ENCODE measurements at places on chromosomes 1 and 21. TPM values are rescaled to one million over a fixed set of nuclear protein-coding genes. Genes with fewer than 3 reads are reported as not detected.

The NHLH1 gene
- total RNA-seq, result 0.46 TPM

- no peaks in the 10 kb centered on the region for H3K27me3 ChIP-seq
- no peak for DNase-seq
- H3K27ac ChIP-seq, result no peak overlapping the region
- peaks cover 12% of the 10 kb centered on the region for H3K4me1 ChIP-seq
- H3K36me3 ChIP-seq, result no peaks in the 10 kb centered on the region
- no peak overlapping the region for H3K4me3 ChIP-seq
Observed at GRCh38 chr1:201628490-201628889, 89.6 kb downstream of the NAV1 start.

GRCh38 chr1:76012341-76013205 lies 62.0 kb upstream of the ST6GALNAC3 start:
- no peaks in the 10 kb centered on the region for H3K36me3 ChIP-seq
- H3K4me3 ChIP-seq, result no peak overlapping the region
- DNase-seq, result no peak
- no peaks in the 10 kb centered on the region for H3K4me1 ChIP-seq

The NECTIN4 gene
- 0.58 TPM for total RNA-seq

Measured in endothelial cell of umbilical vein (primary cell).